PC-9 (cell line): ENCODE measurements at places on chromosomes 12 and 14. TPM values are rescaled to one million over a fixed set of nuclear protein-coding genes. Genes with fewer than 3 reads are reported as not detected.

DNA sequence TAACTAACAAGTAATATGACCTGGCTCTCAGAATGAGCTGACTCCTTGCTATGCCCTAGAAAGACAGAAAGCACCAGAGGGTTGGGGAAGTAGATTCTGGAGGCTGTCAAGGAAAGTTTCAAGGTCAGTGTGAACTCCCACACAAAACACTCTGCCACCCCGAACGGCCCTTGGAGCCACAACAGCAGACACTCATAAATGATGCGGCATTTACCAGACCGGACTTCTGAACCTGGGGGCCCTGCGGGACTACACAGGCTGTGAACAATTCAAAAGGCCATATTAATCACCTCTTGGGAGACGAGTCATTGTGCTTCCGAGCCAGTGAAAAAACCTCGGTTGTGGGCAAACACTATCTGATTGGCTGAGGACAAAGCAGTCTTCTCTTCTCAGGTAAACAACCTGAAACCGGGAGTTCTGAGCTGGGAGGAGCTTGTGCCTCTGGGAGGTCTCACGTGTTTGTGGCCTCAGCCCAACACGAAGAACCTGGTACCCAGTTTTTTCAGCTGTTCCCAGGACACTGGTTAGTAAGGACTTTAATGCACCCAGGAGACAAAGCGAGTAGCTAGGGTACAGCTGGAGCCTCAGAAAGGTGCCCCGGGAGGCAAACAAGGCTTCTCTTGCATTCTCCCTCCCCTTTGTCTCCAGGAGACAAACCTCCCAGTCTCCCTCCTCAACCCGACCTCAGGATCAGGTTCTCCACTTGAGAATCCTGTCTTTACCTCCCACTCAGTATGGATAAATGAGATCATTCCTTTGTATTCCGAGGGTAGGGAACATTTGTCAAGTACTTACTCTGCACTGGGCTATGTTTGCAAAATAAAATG is 35.3 kb downstream of the VWF start:
- peak; percentile 76 for DNase-seq

DNA sequence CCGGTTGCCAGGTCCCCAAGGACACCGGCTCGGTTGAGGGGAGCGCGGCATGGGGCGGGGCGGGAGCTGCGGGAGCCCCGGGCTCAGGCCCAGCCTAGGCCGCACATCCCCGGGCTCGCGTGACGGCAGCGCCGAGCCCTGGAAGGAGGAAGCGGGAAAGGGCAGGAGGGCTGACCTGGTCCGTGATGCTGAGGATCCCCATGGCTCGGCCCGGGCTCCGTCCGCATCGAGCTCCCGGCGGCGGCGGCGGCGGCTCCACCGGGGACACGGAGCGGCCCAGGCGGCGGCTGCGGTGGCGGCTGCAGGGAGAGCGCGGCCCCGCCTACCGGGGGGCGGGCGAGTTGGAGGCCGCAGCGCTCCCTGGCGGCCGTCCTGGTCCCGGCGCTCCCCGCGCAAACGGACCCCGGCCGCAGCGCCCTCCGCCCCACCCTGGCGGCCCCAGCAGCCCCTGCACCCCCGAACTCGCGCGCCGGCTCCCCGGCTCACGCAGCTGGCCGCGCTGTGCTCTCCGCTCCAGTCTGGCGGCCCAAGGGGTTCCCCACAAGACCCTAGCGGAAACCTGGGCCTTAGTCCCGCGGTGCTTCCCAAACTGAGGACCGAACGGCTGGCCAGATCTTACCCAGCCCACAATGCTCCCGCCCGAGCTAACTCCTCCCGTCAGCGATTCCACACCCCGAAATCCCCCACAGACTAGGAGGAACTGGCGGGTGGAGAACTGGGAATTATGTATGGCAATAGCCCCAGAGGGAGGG is at the start of gene ANKRD52:
Gene ANKRD52 (minus strand): TSS at position 317 of the 752 bp plus-strand sequence. CDS start 115 bp downstream, at position 202.
- DNase-seq: peak; percentile 40

DNA sequence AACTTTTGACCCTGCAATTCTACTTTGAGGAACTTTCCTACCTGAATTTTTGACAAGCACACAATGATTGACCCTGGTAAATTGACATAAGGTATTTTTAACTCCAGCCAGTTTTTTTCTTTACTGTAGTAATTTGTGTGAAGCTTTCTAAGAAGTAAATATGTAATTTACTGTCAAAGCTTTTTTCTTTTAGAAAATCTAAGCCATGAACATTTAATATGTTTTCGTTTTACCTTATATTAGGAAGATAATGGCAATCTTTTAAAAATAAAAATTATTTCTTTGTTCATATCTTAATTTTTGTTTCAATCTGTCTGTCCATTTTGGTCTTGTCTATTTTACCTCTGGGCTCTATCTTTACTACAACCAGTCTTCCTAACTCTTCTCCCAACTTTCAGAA is 279.9 kb downstream of the FBXL14 start:
- DNase-seq: no peak

DNA sequence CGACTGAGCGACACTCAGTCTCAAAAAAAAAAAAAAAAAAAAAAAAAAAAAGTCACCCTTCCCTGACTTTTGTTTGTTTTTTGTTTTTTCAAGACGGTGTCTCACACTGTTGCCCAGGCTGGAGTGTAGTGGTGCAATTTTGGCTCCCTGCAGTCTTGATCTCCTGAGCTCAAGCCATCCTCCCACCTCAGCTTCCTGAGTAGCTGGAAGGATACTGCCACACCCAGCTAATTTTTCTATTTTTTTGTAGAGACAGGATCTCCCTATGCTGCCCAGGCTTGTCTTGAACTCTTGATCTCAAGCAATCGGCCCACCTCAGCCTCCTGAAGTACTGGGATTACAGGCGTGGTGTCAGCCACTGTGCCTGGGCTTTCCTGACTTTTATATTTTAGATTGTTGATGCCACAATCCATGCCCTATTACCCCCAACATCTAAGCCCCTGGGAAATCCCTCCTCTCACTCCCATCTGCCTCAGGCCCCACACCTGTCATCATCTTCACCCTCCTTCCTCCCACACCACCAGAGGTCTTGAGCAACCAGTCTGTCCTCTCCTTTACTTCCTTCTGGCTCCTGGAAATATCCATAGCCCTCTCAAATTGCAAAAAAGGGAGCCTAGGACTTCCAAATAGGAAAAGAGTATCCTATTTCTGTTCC is 7.8 kb downstream of the IKZF4 start:
- DNase-seq: no peak

GRCh38 chr12:99852666-99853065 is 132.1 kb downstream of the ANKS1B start:
- no peak for DNase-seq

DNA sequence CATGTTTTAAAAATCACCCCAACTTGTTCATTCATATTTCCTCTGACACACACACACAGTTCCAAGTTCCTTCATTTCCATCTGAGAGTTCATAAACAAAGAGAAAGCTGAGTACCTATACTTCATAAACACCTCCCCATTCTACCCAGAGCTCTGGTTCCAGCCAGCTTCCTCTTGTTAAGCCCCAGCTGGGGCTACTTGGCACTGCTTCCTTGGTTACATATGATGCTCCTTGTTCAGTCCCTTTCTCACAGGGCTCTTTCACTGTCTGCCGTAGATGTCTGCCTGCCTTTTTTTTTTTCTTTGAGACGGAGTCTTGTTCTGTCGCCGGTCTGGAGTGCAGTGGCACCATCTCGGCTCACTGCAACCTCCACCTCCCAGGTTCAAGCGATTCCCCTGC is 77.5 kb downstream of the COX16 start:
- no peak for DNase-seq

DNA sequence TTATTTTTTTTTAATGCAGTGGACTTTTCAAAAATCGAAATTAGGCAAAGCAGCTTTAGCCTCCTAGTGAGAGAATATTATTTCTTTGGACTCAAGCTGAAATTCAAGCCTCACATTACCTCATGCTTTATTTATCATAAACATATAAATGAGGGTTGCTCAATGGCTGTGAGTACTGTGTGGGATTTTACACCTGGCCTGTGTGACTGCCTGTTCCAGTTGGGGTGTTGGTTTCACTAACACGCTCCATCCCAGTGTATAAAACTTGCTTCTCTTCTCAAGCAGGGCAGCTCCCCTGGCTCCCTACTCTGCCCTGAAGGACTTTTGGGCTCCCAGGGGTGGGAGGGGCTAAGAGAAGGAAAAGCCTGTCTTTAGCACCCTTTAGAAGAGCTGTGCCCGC is 15.0 kb downstream of the ANKLE2 start:
- DNase-seq: no peak

- no peak for DNase-seq
These were observed 44.8 kb upstream of the ERGIC2 start for GRCh38 chr12:29425722-29426121.

DNA sequence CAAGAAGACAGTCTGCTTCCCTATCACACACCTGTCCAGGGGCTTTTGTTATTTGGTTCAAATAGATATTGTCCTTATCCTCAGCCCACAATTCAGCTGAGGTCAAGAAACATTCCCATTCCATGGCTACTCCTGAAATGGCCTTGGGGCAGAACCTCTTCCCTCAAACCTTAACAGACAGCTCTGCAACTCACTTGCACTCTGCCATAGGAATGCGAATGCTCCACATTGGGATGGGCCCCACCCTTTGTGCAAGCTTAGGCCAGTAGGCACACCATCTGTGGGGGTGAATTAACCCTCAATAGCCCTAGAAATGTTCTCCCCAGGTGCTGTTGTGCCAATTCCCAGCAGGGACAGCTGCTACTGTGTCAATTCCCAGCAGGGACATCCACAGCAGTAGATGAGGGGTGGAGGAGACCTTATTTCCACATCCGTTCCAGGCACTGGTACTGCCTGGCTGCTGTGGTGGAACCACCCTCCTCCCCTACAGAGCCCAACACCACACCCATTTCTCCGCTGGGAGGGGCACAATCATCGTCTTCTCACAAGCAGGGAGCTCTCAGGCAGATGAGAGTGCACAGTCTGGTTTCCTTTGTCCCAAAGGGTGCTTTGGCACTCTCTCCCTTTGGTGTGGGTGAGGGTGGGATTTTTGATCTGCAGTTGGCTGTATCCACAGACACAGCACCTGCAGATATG is 42.3 kb upstream of the GLIPR1 start:
- no peak for DNase-seq

Gene TMCC3
- total RNA-seq: 10.0 and 19.9 TPM in 2 replicates

Gene ABCC9
- 0.07 and 0.08 TPM in 2 replicates for total RNA-seq

Gene WBP11
- 65.8 and 124 TPM in 2 replicates for total RNA-seq
